OCI-M1 (cell line): ENCODE measurements at places on chromosomes 5 and 9.

GRCh38 chr9:69606089-69606488 lies 66.1 kb downstream of the APBA1 start:
- no peak for DNase-seq

DNA sequence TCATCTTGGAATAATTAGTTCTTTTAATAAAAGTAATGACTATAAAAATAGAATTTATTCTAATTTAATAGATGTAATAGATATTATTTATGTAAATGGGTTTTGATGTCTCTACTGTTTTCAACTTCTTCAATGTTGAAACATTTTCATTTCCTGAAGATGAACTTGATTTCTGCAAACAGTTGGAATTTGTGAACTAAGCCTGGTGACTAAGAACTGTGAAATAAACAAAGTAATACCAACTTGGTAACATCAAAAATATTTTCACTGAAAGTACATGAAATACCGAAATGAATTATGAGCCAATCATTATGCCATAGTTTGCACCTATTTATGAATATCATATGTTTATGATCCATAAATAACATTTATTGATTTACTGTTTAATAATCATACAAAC lies 143.8 kb upstream of the FGF10 start:
- no peak for DNase-seq

GRCh38 chr5:55936100-55936693 lies 58.6 kb downstream of the IL6ST start:
- peak; percentile 87 for DNase-seq

DNA sequence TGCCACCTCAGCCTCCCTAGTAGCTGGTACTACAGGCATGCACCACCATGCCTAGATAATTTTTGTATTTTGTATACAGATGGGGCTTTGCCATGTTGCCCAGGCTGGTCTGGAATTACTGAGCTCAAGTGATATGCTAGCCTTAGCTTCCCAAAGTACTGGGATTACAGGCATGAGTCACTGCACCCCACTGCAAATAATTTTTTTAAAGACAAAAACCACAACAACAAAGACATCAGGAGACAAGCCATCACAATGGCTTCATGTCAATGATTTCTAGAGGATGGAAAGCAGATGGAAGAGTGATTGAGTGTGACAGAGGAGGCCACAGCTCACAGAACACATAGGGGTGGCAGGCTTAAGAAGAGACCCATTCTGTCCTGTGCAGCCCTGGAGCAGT lies 97.9 kb upstream of the PCSK1 start:
- DNase-seq: no peak

DNA sequence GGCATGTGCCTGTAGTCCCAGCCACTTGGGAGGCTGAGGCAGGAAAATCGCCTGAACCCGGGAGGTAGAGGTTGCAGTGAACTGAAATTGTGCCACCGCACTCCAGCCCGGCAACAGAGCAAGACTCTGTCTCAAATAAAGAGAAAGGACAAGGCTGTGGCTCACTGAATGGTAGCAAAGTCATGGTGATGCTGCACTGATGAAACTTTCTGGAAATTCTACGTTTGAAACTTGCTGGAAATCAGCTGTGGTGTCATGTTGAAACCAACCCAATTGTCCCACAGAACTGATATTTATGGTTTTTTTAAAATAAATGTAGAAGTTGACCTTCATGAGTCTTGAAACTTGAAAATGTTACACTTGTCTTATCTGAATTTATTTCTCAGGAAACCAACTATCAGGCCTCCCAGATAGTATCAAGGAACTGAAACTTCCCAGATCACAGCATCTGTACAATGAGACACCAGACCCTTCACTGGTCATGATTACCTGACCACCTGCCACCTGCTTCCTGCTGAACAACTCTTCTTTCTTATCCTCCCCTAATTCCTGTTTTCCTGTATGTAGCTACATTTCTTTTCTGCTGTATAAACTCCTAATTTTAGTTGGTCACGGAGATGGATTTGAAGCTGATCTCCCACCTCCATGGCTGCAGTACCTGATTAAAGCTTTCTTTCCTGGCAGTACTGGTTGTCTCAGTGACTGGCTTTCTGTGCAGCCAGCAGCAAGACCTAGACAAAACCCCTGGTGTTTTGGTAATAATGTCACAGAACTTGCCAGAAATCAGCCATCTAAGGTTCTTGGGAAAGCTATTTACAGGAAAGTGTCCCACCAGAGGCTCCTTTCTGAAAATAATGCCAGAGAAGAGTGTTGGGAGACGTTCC lies 5.6 kb upstream of the TBC1D13 start:
- DNase-seq: peak; percentile 36

DNA sequence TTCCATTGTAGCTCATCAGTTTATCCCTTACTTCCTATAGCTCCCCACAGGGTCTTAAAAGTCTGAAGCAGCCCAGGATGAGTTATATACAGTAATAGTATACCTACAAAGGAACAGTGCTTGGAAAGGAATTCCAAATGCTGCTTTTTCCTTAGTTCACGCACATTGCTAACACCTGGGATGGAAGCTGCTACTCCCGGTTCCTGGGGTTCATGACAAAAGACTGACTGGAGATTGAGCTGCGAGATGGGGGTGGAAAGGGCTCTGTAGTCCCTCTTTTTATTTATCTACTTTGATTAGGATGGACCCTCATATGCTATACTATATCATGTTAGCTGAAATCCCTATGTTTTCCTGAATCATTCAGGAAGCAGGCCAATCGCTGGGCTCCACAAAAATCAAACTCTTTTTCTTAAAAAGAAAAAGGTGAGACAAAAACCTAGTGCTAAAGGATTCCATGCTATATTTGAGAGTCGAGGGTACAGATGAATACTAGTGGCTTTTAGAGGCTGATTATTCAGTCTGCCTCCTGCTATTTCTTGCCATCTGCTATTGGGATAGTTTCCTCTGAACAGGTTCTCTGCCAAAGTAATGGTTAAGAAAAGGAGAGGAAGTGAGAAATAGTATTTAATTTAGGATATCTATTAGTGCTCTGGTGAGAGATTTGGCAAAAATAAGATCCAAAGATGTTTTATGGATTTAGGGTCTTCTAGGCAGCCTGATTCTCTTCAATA lies 81.2 kb downstream of the MRPS27 start:
- no peak for DNase-seq

DNA sequence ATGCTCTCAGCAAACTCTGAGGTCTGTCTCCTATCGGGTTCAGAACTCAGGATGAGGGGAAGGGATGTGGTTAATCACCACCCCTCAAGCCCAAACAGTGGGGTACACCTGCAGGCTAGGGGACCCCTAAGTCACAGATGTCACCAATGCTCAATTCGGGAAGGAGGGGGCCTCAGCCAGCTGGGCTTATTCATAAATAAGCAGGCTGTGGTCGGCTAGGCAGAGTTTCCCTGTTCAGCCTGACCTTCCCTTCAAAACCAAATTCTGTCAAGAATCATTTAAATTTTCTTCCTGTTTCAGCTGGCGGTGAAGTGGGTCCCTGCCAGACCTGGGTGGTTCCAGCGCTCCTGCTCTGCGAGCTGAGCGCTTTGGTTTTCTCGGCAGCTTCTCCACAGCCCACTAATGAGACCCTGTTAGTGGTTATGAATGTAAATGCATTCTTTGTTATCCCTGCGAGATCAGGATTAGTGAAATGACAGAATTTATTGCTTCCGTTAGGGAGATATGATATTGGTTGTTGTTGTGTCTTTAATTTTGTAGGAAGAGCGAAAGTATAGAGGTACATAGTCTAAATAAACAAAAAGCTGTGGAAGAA lies 68.3 kb downstream of the AK8 start:
- no peak for DNase-seq

DNA sequence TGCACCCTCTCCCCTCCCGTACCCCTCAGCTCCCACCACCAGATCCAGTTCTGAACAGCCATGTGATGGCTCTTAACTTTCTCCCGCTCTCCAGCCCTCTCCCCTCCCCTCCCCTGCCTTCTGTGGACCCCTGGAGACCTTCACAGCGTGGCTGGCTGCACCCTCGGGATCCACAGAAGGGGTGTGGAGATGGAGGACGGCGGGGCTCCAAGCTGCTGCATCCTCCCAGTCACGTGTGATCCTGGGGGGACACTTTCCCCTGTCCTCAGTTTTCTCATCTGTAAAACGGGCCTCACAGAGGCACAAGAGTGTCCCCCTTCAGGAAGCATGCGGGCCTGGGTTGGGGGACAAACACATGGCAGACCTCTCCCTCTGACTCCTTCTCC lies 276.0 kb upstream of the MVB12B start:
- no peak for DNase-seq

DNA sequence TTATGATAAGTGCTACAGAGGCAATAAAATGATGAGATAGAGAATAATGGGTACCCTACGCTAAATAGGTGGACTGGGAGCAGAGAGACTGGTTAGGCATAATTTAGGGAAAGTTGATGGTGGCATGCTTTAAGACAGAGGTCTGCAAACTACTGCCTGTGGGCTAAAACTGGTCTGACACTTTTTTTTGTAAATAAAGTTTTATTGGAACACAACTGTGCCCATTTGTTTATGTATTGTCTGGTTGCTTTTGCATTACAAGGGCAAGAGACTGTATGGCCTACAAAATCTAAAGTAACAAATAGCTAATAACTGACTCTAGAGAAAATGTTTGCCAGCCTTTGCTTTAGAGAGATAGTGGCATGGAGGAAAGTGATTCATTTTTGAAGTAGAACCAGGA lies 2.5 kb downstream of the ERCC6L2 start:
- DNase-seq: no peak

GRCh38 chr9:108181441-108181840 lies 674.3 kb downstream of the ACTL7B start:
- no peak for DNase-seq

GRCh38 chr9:3775968-3776367 lies 250.2 kb upstream of the RFX3 start:
- DNase-seq: peak; percentile 85

DNA sequence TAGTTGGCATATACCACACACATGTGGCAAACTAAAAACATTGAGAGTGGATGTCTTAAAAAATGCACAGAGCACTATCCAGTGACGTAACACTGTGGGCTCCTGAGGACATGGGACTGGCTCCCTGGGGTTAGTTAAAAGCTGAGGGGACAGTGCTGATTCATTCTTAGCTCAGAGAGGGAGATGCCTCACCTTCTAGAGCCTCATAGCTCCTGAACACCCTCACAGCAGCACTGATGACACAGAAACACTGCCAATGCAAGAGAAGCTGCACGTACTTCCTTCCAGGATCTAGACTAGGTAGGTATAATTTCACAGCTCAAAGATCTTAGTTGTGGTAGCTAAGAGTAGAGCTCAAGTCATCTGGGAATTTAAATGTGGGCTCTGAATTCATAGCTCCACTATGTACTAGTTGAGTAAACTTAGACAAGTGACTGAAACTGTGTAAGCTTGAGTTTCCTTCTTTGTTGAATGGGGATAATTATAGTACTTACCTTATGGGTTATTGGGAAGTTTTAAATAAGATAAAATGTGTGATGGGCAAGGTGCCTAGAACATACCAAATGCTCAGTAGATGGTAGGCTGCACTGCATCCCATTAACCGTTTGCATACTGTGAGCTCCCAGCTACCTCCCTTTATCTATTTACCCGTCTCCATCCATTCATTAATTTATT lies 279.9 kb downstream of the ASTN2 start:
- DNase-seq: no peak

DNA sequence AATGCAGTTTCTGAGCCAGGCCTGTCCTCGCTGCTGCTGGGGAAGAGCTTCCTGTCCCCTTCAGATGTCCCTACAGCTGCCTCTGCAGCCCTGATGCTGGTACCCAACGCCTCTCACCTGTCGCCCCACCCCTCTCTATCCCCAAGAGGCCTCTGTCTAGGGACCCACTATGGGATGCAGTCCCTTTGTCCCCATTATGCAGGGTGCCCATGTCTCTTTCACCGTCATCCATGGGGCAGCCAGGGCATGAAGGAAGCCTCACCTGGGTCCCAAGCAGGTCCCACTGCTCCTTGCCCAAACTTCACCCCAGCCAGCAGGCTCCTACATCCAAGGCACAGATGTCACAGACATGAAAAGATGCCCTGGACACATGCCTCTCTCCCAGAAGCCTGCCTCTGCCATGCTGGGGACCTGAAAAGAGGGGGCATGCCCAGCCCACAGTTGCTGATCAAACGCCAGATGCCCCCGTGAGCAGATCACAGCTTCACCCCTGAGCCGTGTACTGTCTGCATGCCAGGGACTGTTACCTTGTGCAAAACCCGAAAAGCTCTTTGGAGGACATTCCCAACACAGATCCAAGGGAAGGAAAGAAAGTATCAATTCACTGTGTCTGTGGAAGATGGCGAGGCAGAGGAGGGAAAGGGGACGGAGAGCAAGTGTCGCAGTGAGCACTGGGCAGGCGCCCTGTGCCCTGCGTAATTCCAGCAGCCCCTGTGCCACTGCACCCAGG lies 81.0 kb downstream of the ADAMTS2 start:
- no peak for DNase-seq

DNA sequence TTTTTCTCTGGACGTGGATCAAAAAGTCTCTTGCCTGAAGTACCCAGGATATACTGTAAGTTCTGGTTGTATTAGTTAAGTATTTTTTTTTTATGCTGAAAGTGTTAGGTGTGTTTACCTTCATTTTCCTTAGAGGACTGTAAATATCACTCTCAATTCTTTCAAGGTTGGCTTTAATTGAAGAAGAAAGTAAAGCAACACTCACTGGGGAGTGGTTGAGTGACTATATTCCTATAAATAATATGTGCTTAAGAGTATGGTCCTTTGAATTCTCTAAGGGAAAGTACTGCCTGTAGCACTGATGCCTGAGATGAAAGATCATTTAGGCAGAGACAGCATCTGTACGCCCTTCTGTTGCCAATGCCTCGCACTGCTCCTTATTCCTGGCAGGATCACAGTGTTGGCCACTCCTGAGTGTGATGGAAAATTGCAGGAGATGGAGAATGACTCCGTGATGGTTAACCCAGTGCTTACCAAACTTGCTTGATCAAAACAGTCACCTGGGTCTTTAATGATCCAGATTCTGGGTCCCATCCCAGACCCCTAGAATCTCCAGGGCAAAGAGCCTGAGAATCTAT lies 182.0 kb upstream of the MPDZ start:
- DNase-seq: no peak

GRCh38 chr9:87596862-87597261 lies 99.2 kb downstream of the DAPK1 start:
- no peak for DNase-seq

GRCh38 chr9:133158695-133159094 lies 5.0 kb downstream of the GBGT1 start:
- DNase-seq: no peak

DNA sequence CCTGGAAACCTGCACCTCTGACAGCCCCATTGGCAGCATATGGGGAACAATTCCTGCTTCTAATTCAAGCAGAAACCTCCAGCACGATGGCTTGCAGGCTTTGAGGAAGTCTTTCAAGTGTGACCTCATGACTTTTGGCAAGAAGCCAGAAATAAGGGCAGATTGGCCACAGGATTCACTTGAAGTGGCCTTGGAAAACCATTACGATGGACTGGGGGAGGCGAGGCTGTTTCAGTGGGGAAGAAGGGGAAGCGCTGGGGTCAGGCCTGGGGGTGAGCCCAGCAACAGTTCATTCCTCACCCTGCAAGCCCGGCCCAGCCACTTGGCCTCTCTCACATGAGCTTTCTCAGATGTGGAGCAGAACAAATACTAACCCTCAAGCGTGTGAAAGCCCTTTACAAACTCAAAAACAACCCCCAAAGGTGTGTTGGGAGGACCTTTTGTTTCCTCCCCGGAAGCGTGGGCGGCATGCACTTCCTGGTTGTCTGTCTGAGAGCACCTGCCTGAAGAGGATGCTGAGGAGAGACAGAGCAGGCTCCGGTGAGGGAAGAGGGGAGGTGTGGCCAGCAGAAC lies 26.9 kb upstream of the EEIG1 start:
- peak; percentile 94 for DNase-seq

- DNase-seq: no peak
These were observed 193.0 kb downstream of the RFX3 start for GRCh38 chr9:3332802-3333201.
